ENCODE measurements at places on chromosomes 4 and X.

- DNase-seq = no peak
Observed at GRCh38 chrX:10221651-10222050, 64.9 kb downstream of the CLCN4 start.

- no peak for DNase-seq
Observed at GRCh38 chr4:47474799-47475198, 10.3 kb upstream of the ATP10D start.

DNA sequence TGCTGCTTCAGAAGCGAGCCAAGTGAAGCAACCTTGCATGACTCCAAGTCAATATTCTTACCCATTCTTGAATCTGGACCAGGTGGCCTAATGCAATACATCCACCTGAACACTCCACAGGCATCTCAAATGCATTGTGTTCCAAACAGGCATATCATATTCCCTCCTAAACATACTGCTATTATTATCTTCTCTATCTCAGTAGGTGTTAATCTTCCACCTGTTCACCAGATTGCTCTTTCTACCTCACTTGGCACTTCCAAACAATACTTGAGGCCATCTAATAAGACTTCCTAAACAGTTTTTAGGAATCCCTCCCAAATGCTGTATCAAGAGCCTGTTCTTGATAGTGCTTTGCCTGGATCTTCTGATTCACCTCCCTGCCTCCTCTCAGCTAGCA lies 90.7 kb downstream of the GPRIN3 start:
- DNase-seq = no peak

DNA sequence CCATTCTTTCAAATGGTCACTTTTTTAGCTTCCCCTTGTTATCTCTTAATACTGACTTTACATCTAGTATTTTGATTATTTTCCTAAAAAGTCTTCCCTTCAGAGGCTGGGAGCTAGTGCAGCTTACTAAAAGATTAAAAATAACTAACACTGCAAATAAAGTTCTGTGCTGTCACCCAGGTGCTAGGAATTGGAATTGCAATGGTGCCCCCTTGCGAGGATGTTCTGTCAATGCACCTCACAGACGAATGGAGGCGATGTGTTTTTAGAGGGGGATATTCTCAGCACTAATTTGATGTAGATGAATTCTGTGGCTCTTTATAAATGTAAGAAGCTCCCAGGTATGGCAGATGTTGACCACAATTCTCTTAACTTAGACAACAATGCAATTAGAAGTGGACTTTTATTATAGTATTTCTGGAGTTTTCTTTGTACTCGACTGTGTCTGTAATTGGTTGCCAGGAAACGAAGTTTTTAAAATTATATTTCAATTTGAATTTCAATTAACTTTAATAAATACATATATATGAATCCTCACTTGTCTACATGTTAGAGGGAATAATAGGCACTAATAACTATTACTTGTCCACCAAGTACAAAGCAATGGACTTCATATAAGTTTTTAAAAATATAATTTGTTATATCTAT lies 22.0 kb upstream of the SMIM31 start:
- DNase-seq = no peak

GRCh38 chrX:109831326-109831985 lies 98.4 kb upstream of the ACSL4 start:
- DNase-seq = no peak

- DNase-seq = no peak
Observed at GRCh38 chr4:118752551-118752950, 67.4 kb downstream of the METTL14 start.

DNA sequence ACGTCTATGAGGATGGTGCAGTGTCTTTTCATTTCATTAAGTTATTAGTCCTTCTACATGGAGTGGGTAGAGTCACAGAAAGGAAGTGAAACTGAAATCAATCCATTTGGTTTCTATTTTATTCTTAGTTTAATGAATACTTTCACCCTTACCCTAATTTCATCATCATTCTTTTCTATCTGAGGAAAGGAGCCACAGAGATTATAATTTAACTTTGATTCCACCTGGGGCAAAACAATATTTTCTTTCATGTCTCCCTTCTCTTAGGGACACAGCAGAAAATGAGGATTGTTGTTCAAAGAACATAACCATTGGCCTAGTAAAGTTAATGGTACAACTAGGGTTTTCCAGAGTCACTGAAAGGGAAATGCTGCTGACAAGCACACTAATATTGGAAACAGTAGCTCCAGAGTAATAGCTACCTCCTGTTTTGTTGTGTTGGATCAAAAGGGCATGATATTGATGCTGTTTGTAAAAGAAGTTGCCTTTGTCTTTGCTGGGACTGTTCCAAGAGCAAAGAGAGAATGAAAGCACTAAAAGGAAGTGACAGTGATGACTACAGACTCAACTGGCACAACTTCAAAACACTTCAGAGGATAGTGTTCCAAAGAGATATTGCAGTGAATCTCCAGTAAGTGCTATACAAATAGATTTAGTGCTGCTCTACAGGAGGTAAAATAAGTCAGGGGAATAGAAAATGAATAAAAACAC lies 247.1 kb upstream of the PITX2 start:
- DNase-seq = no peak

DNA sequence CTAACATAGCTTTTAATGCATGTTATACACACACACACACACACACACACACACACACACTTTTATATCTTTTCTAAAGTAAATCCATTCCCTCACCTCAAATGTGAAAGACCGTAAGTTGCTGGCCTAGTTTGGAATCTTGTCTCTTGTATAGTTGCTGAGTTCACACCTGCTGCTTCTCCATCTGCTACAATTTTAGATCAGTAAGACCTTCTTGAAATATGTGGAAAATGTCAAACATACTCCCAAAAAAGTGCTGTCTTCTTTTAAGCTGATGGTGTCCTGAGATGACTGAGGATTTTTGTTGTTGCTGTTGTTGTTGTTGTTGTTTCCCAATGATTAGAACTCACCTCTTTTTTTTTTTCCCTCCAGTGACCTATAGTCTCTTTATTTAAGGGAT lies 121.3 kb downstream of the SNCA start:
- no peak for DNase-seq

DNA sequence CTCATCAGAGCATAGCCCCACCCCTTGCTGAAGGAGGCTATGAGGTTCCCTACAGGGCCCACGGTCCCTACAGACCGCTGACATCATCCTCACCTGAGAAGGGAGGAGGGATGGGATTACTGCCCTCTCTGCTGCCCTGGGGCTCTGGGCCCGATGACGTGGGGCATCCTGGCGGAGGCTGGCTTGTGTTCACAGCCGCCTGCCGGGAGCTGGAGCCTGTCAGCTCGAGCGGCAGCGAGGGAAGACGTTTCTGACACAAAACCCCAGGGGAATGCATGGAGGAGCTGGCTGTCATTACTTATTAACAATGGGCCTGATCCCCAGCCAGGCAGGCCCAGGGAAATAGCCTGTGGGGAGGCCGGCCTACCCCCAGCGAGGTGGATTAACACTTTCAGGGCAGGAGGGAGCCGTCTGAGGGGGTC lies 106.6 kb upstream of the ATP6AP2 start:
- DNase-seq = peak; percentile 43

GRCh38 chr4:140926672-140927071 lies 170.5 kb upstream of the TBC1D9 start:
- no peak for DNase-seq

GRCh38 chrX:154308108-154308946 lies 12.7 kb downstream of the TKTL1 start:
- DNase-seq = peak; percentile 59

- DNase-seq = no peak
Observed at GRCh38 chrX:1686642-1687041, 71.8 kb downstream of the ASMT start.

GRCh38 chr4:61723492-61723891 lies 523.4 kb downstream of the ADGRL3 start:
- DNase-seq = no peak
